Vagina (tissue), 2 donors: ENCODE measurements at places on chromosomes 3 and 15. TPM values are rescaled to one million over a fixed set of nuclear protein-coding genes. Genes with fewer than 3 reads are reported as not detected.

The PLD1 gene
- total RNA-seq, result 35.6 TPM

The TMEM45A gene
- total RNA-seq, result 46.4 TPM

The CYP1A2 gene
- total RNA-seq, result not detected

The TRANK1 gene
- 17.7 TPM for total RNA-seq

The FAM227B gene
- total RNA-seq, result 2.9 TPM

The ANKRD34C gene
- total RNA-seq, result 0.25 TPM

DNA sequence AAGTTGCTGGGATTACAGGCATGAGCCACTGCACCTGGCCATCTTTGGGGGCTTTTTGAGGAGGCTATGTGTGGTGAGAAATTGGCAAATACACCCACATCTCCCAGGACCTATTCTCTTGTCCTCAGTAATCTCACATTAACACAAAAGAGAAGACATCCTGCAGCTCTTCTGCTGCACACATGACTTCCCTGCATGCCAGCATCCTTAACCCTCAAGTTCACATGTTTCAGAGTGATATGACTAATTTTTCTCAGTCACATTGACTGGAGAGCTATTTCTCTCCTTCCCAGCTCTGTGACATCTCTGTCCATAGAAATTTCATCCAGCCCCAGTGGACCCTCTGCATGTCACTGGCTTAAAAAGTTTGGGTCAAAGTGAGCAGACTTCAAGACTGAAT is 1.9 kb upstream of the SKIC8 start:
- no peak for DNase-seq

DNA sequence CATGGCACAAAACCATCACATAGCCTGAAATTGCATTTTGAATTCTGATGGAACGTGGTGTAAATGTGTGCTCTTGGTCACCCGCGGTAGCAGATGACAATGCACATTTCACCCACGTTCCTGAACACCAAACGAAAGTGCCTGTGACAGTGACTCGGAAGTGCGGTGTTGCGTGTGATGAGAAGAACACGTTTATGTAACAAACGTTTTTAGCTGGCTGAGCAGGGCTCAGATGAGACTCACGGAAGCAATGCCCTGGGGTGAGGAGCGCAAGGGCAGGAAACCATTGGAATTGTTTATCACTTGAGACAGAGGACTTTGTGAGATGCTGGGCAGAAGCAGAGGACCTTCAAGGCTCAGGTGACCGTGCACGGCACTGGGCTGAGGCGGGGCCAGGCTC is 449.2 kb upstream of the CFAP20DC start:
- no peak for DNase-seq

DNA sequence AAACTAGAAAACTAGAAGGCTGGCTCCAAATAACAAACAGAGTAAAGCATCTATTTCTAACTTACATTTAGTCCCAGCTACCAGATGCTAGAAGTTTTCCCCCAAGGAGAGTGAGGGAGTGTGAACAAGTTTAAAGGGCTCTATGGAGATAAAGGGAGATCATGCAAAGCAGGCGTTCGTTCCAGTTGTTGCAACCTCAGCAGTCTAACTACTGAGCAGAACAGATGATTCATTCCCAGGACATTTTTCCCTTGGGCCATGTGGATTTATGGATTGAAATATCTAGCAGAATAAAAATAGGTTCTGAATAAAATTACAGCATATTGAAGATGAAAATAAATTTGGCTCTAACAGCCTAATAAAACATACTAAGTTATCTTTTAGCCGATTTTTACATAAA is 154.8 kb upstream of the TTC14 start:
- DNase-seq, result no peak

DNA sequence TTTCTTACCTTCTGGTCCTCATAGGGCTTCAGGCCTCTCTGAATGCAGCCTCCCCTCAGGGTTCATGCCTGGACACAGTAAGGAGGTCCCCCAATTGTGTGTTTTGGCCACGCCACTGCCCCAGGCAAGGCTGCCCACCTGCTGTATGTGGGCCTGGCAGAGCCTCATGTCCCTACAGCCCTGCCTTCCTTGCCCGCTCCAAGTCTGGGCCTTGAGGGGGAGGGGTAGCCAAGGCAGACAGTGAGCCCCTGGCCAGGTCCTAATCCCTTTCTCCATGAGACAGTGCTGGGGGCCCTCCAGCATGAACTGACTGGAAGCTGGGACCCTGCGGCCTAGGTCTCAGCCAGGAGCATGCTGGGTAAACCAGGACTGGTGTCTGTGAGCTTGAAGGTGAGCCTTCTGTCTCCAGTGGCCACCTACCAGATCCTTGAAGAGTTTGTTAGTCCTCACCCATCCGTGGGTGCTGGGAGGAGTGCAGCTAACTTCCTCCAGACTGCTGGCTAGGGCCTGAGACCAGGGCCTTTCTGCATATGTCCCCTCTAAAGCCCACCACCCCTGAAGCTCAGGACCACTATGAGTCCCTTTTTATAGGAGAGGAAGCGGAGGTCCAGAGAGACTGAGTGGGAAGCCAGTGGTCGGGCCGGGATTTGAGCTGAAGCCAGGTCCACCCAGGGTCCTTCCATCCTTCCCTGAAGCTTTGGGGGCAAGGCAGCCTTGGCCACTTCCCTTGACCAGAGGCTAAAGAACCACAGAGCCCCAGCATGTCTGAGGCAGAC is 8.7 kb downstream of the ZBTB47 start:
- peak; percentile 88 for DNase-seq

GRCh38 chr3:70517124-70517890 is 204.9 kb upstream of the MDFIC2 start:
- DNase-seq, result no peak

DNA sequence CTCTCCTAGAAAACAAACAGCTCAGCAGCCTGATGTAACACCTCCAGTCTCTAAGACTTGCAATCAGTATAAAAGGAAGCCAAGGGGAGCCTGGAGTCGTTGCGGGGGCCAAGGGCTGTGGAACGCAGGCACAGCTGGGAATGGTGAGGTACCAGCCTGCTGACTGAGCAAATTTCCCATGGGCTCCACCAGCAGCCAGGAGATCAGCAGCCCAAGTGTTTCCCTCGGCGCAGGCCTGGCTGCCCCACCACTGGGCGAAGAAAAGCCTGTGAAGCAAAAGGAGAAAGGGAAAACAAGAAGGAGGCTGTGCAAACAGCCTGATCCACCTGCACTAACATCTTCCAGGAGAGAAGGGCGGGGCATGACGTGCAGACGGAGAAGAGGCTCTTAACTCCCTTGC is 155.3 kb downstream of the SHQ1 start:
- no peak for DNase-seq

DNA sequence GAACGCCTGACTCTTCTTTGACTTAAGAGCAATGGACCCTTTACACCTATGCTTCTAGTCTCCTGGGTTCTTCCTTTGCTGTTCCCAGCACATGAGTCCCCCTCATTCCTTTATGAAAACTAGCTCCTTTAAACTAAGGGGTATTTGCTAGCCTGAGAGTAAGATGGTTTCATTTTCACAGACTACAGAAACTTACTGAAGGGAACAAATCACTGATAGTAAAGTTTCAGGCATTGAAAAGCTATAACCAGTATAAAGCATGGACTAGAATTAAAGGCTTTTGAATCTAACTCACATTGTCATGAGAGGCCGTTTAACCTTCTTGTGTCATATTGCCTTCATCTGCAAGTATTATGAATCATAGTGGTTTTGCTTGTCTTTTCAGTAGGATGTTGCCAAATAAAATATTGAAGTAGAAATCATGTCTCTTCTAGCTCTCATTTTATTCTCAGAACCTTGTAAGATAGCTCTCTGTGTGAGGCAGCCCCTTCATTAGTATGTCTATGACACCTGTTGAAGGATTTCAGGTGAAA is 765.9 kb downstream of the NR2F2 start:
- no peak for DNase-seq

DNA sequence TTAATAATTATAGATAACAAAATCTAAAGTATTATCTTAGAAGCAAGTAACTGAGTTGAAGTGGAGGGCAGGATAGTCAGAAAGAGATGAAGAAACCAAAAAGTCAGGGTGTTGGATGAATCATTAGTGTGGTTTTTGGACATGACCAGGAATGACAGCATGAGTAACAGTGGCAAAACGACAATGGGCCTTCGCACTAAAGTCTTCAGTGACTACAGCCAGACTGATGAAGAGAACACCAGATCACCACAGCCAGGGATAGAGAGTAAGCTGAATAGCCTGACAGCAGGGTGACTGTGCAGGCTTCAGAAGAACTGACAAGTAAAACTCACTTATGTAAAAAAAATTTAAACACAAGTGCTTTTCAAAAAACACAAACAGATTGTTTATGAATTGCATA is 96.0 kb upstream of the MELTF start:
- DNase-seq, result no peak

DNA sequence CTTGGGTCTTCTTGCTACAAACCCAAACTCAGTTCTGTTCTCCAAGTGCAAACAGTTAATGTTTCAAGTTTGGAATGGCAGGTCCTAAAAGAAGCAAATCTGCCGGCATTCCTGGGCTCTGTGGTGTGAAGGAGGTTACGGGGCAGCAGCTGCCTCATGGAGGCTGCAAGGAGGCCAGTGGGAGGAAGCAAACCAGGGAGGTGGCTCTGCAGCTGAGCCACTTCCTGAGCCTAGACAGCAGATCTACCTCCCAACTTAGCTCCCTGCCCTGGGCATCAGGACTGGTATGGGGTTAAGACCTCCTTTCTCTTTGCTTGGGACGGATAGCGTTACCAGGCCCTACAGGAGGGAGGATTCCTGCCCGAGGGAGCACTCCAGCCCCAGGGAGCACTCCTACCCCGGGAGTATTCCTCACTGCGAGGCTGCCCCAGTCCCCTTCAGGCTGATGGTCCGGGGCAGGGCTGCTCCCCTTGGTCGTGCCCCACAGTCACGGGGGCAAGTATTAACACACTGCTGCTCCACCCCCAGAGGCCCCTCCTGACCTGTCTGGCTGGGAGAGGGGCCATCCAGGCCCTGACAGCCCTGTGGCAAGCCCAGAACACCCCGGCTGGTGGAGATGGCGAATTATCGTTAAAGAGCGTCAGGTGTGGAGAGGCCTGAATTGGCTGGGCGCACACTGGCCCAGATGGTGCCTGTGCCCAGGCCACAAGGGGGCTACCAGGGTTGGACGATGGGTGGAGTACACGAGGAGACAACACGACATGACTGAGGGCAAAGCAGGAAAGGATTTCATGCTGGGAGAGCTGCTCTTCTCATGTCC is 129.9 kb downstream of the ATP10A start:
- peak; percentile 88 for DNase-seq

GRCh38 chr3:171809611-171809860 is 747 bp downstream of the PLD1 start:
- no peak for DNase-seq

DNA sequence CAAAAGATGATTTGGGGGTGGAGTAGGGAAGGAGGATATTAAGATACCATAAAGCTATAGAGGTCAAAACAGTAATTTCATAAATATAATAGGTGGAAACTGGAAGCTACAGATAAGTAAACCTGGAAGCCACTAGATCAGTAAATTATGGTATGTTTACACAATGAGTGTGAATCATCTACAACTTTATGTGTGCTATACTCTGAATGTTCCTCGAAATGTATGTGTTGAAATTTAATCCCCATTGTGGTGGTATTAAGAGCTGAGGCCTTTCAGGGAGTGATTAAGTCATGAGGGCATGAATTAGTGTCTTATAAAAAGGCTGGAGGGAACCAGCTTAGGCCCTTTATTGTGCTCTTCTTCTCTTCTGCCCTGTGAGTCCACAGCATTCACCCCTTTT is 25.2 kb downstream of the EOMES start:
- DNase-seq, result no peak

GRCh38 chr3:150739877-150740645 is 22.9 kb downstream of the SIAH2 start:
- peak; percentile 46 for DNase-seq

DNA sequence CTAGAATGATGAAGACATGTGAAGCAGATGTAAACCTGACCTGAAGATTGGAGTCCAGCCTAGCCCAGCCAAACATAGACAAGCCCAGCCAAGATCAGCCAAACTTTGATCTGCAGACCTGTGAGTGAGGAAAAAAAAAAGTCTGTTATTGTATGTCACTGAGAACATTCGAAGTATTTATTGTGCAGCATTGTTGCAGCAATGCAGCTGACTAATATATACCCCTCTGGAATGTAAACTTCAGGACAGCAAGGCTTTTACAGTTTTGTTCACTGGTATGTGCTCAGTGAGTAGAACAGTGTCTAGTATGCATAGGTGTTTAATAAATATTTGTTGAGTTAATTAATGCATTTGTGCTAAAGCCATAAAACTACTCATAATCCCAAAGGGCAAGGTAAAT is 23.4 kb downstream of the TMEM202 start:
- no peak for DNase-seq

- DNase-seq, result no peak
Observed at GRCh38 chr3:128131897-128132646, 8.5 kb upstream of the RUVBL1 start.

DNA sequence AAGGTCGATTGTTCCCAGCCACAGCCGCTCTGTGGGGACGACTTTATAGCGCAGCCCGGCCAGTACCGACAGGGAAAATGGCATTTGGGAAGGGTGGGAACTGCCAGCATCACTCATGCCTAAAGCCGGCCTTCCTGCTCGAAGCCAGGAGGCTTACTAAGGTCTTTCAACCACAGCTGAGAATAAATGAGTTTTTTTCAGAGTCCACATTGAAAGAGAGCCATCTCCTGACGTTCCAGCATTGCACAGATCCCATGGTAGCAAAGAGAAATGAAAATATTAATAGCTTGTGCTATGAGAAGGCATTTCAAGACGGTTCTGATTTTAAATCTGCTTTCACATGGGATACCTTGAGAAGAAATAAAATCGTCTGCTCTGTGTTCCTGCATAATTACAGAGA is 230.2 kb upstream of the IGF1R start:
- DNase-seq, result no peak
